ENCODE measurements at places on chromosomes 6 and 20. TPM values are rescaled to one million over a fixed set of nuclear protein-coding genes. Genes with fewer than 3 reads are reported as not detected.

The TSPO2 gene
- not detected for total RNA-seq

The FHL5 gene
- not detected for total RNA-seq

GRCh38 chr20:59221707-59222252, 58.2 kb downstream of the ZNF831 start:
- DNase-seq: no peak

- DNase-seq: no peak
Observed at GRCh38 chr6:72624557-72625160, 2.8 kb downstream of the KCNQ5 start.

DNA sequence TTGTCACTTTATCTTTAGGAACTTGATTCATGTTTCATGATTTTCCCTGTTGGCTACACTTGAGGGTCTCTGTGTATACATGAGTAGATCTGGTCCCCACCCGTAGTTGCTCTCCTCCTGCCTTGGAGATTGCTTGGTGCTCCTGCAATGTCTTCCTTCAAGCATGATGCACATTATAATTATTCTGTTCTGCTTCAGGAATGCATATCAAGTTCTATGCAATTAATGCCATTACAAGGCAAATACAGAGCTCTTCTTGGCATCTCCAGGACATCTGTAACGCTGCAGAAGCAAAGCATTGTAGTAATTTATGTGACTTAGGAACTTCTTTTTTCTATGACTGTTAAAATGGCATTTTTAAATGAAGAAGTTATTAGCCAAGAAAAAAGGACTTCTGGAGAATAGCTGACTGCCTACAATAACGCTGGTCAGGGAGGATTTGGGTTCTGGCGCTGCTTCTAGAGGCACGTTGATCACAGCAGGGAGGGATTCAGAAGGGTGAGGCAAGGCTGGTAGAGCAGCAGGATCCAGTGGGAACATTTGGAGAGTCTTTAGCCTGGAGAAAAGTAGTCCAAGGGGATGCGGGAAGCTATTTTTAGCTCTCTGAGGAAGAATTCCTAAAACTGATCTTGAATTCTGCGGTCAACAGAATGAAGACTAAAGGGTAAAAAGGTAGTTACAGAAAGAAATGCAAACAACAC, 203.6 kb downstream of the PLCB1 start:
- no peak for DNase-seq

The TMEM217 gene
- 2.9 TPM for total RNA-seq

GRCh38 chr6:156872903-156873302, 95.7 kb downstream of the ARID1B start:
- no peak for DNase-seq

The LHFPL5 gene
- total RNA-seq: not detected

DNA sequence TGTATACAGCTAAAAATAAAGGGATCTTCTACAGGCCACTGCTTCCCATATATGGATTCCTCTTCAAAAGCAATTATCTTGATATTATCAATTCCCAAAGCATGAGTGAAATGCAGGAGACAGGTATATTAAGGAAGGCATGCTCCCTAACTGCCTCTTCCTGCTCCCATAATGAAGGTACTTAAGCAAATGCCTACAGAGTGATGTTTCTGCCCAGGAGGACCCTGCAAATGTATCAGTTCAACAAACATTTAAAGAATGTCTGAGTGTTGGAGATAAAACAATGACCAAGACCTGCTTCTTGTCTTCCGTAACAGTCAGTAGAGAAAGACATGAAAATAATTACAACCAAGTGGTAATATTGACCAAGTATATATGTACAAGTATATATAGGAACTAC, 4.2 kb downstream of the UBE2J1 start:
- DNase-seq: no peak

The WASF1 gene
- total RNA-seq: 14.2 TPM

The CD24 gene
- total RNA-seq: 1.3 TPM

DNA sequence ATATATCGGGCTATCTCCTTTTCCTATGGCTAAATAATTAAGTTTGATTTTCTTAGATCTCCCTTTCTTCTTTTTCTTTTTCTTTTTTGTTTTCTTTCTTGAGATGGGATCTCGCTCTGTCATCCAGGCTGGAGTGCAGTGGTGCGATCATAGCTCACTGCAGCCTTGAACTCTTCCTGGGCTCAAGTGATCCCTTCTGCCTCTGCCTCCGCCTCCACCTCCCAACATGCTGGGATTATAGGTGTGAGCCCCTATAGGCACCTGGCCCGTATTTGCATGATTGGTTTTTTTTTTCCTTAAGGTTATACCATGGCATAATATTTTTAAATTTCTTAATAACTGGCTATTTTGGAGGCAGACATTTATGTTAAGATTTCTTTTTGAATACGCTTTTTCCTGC, 106.3 kb downstream of the SCAF8 start:
- DNase-seq: no peak

The GABRR1 gene
- total RNA-seq: not detected

GRCh38 chr6:112416866-112417265, 69.7 kb downstream of the RFPL4B start:
- DNase-seq: peak; percentile 49

Data from fibroblast of villous mesenchyme (primary cell).